ENCODE measurements at places on chromosomes 7 and 10.
A peak's percentile ranks its signal among the peaks of the same experiment; 100 is the strongest.

- DNase-seq: no peak
Observed at GRCh38 chr10:11907914-11908313, 84.8 kb downstream of the PROSER2 start.

- no peak for DNase-seq
Observed at GRCh38 chr7:50679218-50680007, 103.3 kb downstream of the GRB10 start.

- DNase-seq: peak; percentile 9
Observed at GRCh38 chr10:69734797-69735468, 66.8 kb upstream of the COL13A1 start.

GRCh38 chr10:58268946-58269781 is at the start of gene CISD1:
CISD1 (plus strand) TSS chr10:58269162; CDS start chr10:58269274, 112 bp downstream.
- DNase-seq: peak; percentile 92

DNA sequence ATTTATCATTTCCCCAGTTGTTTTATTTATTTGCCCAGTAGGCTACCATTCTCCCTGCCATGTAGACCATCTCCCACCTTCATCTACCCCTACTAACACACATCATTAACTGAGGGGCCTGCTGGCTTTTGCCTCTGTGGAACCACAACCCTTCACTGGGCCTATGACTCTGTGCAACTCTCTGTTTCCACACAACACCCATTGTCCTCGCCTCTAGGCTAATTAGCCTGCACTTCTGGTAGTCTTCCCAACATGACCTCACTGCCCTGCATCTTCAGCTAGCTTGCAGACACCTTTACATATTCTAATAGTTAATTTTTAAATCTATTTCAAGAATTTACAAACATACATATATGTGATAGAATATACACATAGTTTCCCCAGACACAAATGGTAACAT is 7.5 kb downstream of the ANKIB1 start:
- no peak for DNase-seq

DNA sequence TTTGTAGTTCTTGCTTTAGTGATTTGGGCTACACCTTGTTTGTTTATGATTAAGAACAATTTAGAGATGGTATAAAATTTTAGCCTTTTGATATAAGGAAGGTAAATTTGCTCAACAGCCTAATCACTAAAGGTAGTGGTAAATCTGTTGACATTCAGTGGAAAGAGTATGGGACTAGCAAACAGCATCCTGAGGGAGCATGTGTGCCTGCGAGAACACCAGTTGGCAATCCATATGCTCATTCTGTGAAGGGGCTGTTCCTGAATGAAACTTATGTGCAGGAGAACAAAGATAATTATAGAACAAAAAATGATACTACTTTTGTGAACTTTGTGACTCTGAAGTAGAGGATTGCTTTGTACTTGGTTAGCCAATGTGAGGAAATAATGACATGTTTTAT is 44.0 kb downstream of the CAPZA2 start:
- no peak for DNase-seq

DNA sequence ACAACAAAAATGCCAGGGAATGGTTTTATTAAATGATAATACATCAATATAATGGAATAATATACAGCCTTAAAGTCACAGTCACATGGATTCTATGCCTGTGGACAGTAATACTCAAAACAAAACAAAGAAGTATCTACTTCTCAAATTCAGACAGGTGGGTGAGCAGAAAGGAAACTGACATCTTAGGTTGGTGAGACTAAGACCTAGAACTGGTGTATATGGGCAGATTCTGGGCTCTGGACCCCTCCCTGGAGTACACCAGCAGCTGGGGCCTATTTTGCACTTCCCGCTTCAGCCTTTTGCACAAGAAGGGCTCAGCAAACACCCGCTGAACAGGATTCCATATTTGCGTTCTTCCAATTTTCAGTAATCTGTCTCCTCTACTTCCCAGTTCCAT is 5.4 kb upstream of the FIS1 start:
- no peak for DNase-seq
